ENCODE measurements at places on chromosomes 4 and X.

DNA sequence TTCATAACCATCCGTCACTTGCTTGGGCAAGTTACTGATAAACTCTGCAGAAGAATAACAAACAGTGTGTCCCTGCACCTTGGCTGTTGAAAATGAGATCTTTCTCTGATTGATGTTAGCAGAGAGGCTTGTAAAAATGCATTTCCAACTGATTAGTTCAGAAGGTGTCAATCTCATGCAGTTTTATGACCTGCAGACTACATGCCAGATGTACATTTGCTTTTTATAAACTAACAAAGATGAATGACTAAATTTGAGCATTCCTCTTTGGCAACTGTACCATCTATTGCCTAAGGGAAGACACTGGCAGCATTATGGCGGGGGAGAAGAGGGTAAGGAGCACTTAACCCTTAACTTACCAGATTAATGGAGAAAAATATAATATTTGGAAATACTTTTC lies 192.8 kb downstream of the DCTD start:
- DNase-seq: no peak

DNA sequence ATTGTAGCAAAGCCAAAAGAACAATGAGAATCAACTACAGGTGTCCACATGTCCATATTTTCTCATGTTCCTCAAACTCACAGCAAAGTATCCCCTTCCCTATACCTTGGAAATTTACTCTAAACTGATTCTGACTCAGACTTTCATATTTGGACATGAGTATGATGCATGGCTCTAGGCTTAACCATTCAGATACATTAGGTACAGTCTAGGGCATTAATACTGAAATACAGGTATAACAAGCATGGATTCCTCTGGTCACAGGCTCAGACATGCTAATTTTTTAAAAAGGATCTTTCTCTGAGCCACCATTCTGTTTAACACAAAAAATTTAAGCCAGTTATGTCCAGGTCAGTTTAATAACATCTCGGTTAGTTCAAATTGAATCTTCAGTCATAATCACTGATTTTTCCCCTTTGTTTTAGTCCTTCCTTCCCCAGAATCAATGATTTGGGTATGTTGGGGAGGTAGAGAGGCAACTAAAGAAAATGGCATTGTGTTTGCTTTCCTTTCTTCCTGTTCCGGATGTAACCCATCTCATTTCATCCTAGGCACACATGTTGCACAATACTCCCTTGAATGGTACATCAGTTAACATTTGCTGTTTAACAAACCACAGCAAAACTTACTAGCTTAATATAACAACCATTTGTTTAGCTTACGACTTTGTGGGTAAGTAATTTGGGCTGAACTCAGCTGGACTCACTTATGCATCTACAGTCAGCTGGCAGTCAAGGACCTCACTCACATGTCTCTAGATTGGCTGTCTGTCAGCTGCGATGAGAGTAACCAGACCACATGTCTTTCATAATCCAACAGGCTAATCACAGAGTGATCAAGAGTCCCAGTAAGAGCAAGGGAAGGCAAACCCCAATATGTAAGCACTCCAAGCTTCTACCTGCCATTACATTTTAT lies 75.3 kb upstream of the GRIA3 start:
- no peak for DNase-seq

GRCh38 chr4:159444678-159445077 lies 341.8 kb downstream of the RAPGEF2 start:
- no peak for DNase-seq

GRCh38 chr4:184196730-184197385 lies 20.8 kb downstream of the ENPP6 start:
- DNase-seq: no peak

- peak; percentile 51 for DNase-seq
Observed at GRCh38 chr4:42282081-42282901, 115.0 kb upstream of the SHISA3 start.

- DNase-seq: no peak
Observed at GRCh38 chrX:115399306-115399705, 109.8 kb downstream of the LUZP4 start.

DNA sequence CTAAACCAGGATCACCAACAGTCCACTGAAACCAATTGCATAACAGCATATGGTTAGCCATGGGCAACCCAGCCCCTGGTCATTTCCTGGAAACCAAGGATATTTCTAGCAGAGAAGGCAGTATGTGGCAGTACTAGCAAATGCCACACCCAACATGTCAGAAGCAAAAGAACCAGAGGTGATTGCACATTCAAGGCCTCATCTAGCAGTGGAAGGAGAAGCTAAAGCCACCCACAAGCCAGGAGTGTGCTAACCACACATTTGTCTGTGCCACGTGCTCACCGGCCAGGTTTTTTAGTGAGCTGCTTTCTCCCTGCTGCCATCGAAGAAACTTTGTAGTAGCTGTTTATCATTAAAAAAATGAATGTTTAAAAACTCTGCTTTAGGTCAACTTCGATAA lies 42.0 kb downstream of the TEC start:
- DNase-seq: no peak

- DNase-seq: no peak
Observed at GRCh38 chrX:77622233-77622632, 163.8 kb downstream of the ATRX start.

DNA sequence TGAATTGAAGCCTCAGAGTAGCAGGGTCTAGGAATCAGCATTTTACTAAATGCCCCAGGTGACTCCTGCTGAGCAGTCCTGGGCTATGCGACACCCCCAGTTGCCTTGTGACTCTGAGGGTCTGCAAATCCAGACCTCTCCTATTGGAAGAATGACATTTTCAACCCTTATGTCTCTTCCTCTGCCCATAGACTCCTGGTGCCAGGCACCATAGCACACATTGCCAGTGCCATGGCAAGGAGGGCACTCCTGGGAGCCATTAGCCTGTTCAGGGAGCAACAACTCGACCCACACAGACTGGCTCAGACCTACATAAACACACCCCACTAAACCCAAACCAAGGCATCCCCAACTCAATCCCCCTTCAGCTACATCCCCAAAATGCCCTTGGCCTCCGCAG lies 3.7 kb upstream of the JAKMIP1 start:
- DNase-seq: no peak

DNA sequence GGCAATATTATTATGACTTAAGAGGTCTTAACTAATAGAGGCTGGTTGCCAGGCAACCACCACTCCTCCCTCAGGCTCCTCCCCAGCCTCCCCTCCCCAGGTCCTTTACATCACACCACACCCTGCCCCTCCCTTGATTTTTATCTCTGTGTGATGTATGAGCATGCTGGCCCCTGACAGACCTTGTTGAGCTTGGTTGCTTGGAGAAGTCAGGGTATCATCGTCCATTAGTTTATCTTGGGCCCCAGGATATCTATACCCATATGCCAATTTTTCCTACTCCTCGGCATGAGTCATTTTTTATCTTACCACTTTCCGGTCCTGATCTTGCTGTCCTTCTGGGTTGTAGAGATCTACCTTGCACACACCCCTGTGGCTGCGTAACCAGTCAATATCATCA lies 2.5 kb downstream of the AKAP4 start:
- DNase-seq: no peak

GRCh38 chrX:31909850-31910572 lies 838.2 kb upstream of the FTHL17 start:
- no peak for DNase-seq

GRCh38 chrX:15931362-15931761 lies 76.7 kb upstream of the AP1S2 start:
- no peak for DNase-seq

DNA sequence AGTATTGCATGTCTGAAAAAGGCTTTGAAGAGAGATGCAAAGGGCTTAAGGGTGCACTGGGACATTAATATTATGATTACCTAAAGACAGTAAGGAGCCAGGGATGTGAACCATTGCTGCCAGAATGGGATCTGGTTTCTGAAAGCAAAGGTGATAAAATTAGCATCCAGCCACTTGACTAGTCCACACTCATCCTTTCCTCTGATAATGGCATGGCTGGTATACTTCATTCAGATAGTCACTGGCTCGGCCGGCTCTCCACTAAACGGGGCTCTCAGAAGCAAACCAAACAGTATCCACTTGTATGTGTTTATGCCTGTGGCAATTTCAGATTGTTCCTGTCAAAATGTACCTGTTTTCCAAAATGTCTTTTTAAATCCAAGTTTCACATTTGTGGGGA lies 46.4 kb downstream of the MAMLD1 start:
- DNase-seq: no peak

GRCh38 chrX:3711331-3711917 lies 2.0 kb downstream of the PRKX start:
- peak; percentile 37 for DNase-seq

DNA sequence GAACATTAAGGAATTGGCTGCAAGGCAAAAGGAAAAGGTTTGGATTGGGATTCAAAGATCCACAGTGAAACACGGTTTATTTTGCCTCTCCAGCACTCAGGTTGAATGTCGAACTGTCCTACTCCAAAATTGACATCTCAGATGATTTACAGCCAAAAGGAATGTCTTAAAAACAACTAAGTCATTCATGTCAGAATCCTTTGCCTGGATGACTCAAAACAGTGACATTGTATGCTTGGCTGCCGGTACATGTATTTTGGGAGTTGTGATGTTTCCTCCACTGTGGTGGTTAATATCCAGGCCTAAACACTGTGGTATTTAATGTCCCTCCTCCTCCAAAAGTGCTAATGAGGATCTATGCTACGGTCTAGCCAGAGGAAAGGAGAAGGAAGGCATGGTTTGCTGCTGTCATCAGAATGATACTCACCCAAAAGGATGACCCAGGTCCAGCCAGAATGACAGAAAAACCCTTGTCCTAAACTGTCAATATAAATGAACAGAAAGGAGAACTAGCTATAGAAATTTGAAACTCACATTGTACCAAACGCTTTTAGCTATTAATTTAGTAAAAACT lies 20.9 kb downstream of the PGM2 start:
- no peak for DNase-seq

DNA sequence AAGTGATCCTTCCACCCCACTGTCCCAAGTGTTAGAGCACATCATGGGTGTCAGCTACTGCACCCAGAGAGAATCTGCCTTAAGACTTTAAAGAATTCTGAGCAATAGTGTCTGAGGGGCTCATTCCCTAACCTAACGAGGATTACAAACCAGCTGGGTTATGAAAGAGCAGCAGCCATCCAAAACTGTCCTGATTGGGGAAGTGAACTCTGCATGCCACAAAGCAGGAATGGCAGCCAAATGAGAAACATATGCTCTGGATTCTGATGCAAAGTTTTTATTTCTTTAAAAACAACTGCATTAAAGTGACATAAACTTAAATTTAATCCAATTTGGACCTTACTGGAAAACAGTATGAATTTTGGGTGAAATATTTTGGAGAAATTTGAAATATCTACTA lies 103.2 kb downstream of the ANXA3 start:
- DNase-seq: no peak

DNA sequence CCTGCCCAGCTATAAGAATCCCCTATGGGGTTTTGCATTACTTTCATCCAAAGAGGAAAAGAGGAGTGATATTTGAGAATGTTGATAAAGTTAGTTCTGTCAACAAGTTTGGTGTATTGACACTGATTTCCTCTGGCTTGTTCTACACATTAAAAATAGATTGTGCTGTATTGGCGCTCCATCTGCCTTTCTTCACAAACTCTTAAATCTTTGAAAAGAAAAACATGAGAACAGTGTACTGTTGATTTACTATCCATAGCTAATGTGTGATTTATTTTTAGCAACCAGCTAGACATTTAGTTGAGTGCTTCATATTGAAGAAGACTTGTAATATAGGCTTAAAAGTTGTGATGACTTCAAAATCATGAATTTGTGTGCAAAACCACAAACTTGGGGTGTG lies 261.2 kb upstream of the ANKRD50 start:
- no peak for DNase-seq

- DNase-seq: no peak
Observed at GRCh38 chr4:35939751-35940150, 304.6 kb downstream of the ARAP2 start.

DNA sequence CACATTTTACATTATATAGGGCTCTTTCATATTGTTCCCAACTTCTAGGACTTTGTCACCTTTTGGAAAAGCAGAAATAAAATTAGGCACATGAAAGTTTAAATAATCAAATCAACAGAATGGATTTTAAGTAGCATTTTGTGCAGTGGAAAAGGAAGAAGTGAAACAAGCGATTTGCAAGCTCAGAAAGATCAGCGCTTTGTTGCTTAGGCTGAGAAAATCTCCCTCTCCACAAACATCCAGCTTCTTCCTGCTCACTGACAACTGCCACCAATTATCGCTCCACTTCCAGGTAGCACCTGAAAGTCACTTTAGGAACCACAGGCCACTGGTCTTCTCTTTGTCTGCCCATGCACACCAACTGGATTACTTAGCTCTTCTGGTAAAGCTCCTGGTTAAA lies 2.0 kb upstream of the PDK3 start:
- no peak for DNase-seq

DNA sequence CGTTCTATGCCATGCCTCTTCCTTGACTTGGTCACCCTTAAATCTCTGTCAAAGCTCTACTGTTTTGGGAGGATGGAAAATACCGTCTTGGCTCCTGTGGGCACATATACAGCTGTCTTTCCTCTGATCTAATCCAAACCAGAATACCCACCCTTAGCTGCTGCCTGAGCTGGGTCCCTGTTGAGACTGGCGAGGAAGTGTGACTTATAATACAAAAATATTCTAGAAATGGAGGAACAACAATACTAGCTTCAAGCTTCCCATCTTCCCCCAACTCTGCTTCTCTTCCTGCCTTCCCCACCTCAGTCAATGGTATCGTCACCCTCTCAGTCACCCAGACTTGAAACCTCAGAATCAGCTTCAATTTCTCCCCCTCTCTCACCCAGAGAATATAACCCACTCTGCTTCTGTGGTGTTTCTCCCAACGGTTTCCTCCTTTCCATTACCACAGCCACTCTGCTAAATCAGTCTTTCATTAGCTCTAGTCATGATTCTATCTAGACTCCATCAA lies 599 bp upstream of the IL2RG start:
- DNase-seq: no peak

- DNase-seq: no peak
Observed at GRCh38 chrX:54570332-54570731, 40.3 kb downstream of the GNL3L start.

GRCh38 chrX:46279925-46280313 lies 265.3 kb downstream of the ZNF674 start:
- DNase-seq: no peak

DNA sequence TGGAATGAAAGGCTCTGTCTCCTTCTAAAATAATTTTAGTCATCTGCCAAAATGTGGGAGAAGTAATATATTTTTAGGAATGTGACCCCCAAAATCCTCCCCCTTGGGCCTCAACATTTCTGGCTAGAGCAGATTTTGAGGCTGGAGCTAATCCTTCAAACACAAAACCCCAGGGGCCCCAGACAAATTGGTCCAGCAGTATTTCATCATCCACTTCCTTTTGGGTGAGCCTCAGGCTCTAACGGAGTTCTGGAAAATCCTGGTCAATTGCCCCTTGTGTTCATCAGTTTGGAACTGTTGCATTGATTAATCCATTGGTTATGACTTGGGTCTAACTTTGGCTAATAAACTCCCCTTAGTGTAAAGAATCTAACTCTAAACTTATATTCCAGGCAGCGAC lies 67.4 kb upstream of the PCDH19 start:
- DNase-seq: no peak

DNA sequence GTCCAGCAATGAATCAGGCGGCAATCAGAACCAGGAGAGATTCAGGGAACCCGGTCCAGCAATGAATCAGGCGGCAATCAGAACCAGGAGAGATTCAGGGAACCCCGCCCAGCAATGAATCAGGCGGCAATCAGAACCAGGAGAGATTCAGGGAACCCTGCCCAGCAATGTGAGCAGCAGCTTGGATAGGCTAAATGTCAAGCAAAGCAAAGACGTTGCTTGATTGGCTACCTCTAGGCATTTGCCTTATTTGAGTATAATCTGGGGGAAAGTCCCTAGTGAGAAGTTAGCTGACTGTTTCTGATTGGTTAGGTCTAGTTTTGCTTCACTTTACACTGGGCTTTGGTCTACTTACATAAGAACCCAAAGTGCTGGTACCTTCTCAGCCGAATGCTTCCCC lies 1212.2 kb upstream of the TENM3 start:
- DNase-seq: no peak

Data from 8988T (cell line).